ENCODE measurements at places on chromosomes 2 and 18. TPM values are rescaled to one million over a fixed set of nuclear protein-coding genes. Genes with fewer than 3 reads are reported as not detected.

CAPN13 gene
- total RNA-seq, result not detected

SLC14A1 gene
- total RNA-seq, result 2.3 TPM

DNA sequence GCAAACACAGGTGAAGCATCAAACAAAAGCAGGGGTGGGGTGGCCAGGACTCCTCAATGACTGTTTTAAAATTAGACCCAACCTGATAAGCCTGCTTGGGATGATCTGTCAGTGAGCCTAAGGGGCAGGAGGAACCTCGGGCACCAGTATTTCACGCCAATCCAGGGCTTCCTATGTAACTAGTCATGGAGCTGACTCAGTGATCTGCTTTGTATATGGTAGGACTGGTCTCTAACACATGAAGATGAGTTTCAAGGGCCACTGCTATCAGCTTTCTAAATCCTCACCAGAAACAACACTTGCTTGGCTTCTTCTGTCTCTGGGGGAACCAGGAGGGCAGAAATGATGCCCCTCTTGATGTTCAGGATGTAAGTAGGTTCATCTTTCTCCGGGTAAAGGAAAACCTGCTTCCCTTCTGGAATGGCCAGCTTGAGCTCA lies 6.2 kb downstream of the APOB start:
- no peak for DNase-seq

DNA sequence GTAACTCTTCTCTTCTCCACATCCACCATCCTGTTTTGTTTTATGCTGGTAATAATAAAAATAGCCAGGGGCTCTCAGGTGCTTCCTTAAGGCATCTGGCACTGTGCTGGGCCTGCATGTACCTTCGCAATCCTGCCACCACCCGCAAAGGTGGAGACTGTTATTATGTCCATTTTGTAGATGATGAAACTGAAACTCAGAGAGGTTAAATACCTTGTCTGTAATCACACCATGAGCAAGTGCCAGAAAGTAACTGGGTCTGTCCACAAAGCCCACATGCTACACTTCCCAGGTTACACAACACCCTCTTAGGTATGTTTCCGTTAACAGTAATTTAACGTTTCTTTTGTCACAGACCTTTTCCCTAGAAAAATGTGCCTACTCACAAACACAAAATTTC lies 27.0 kb downstream of the NRP2 start:
- no peak for DNase-seq

GRCh38 chr2:46548103-46548486 lies 68.7 kb downstream of the TMEM247 start:
- no peak for DNase-seq

DNA sequence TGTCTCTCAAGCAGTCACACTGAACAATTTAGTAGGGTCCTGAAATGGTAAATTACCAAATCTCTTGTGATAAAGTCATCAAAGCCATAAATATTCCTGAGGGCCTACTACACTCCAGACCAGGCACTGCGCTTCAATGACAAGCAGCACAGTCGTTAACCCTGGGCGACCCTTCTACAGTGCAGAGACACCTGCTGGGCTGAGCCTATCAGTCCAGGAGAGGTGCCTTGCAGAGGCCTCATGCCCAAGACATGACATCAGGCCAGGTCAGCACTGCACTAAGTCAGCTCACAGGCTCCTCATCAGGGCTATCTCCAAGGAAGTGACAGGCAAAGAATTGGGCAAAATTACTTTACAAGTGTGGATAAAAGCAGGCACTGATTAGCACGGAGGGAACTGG lies 166.4 kb upstream of the EPB41L3 start:
- no peak for DNase-seq

GRCh38 chr18:32881009-32881408 lies 108.2 kb upstream of the KLHL14 start:
- DNase-seq, result no peak

DNA sequence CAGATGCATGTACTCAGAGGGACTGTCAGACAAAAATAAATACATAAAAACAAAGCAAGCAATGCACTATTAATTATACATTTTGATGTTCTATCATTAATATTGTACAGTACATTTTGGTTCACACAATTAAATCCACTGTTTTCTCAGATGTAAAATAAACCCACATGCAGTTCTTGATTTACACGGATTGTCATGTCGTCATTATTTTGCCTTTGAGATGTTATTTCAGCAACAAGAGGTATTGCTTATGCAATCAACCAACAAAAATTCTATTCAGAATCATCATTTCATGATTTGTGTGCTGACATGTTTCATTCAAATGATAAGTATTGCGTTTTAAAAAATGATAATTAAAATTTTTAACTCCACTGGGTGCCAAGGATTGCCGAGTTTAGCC lies 79.2 kb downstream of the TSHZ1 start:
- DNase-seq, result no peak

DNA sequence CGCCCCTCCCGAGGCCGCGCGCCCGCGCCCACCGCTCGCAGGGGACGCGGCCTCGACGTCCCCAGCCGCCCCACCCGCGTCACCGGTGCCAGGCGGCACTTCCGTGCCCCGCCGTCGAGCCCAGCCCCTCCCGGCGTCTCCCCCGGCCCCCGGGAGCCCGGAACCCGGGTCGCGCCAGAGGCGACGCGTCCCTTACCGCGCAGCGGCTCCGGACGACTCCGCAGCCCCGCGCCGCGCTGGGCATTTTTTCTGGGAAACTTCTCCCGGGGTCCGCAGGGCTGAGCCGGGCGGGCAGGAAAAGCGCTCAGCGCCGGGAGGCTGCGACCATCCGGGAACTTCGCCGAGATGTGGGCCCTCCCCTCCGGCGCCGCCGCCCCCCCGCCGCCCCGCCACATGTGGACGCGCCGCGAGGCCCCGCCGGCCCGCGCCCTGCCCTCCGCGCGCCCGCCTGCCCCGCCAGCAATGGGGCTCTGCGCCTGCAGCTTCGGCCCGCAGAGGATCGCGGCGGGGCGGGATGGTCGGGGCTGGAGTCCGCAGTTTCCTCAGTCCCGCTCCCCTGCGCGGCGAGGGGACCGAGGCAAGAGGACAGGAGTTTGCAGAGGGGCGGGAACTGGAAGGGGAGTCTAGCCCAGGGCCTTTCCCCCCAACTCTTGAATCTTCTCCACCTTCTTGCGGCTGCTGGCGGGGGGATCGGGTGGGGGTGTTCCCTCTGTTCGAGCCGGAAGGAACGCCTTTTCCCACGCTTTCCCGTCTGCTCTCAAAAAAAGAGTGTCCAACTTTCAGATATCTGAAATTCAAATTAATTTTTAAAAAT lies 81.5 kb downstream of the CHRNA1 start:
- DNase-seq, result peak; percentile 79
